RPMI7951 (cell line): ENCODE measurements at places on chromosomes 2 and 18. TPM values are rescaled to one million over a fixed set of nuclear protein-coding genes. Genes with fewer than 3 reads are reported as not detected.

DNA sequence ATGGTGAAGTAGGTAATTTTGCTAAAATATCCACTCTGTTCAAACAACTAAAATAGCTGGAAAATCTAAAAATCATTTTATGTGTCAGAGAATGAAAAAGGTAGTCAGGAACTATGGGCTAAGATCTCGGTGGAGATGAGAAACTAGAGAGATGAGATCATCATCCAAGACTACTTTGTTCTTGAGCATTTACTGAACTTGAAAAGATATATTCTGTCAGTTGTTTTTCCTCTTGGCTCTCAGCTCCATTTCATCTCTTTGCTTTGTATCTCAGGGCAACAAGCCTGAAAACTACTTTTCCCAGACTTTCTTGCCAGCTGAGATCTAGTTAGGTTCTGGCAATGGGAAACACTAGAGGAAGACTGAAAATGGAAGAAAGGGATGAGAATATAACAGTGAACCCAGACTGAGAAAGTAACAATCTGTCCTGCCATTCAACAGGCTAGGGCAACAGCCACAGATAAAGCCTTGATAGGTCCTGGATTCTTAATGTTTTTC is 346.2 kb upstream of the MEX3C start:
- DNase-seq: no peak

GRCh38 chr18:55406451-55406991 is 181.5 kb downstream of the TCF4 start:
- DNase-seq: no peak

DNA sequence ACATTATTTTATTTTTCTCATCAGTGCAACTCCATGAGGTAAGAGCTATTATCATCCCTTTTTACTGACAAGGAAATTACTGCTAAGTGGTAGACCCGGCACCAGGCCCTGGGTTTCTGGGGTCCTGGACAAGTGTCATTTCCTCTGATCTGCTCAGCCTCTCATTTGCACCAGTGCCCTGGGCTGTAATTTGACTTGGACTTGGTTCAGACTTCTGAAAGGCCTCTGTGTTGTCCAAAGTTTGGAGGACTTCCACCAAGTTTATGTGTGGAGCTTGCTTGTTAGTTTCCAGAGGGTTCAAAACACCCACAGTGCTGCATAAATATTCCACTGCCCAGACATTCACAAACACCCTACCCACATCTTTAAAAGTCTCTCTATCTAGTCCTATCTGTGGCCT is 44.0 kb upstream of the PPP1CB start:
- peak; percentile 32 for DNase-seq

The IGFBP2 gene
- total RNA-seq: 3.5 and 6.4 TPM in 2 replicates

DNA sequence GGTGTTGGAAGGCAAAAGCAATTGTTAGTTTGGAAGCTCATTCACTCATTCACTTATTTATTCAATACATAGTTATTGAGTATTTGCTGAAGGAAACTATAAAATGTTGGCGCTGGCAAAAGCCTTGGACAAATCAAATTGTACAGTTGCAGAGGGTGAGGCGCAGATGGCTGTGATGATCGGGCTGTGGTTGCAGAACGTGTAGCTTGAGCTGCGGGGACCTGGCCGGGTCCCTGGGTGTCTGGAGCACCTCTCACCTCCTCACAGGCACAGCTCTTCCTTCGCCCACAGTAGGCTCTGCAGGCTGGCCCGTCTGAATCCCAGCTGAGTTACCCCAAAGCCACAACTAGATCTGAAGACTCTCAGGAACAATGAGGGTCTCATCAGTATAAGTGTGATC is 72.7 kb downstream of the LDLRAD4 start:
- DNase-seq: no peak

The IL37 gene
- total RNA-seq: 0.36 and 0.49 TPM in 2 replicates

DNA sequence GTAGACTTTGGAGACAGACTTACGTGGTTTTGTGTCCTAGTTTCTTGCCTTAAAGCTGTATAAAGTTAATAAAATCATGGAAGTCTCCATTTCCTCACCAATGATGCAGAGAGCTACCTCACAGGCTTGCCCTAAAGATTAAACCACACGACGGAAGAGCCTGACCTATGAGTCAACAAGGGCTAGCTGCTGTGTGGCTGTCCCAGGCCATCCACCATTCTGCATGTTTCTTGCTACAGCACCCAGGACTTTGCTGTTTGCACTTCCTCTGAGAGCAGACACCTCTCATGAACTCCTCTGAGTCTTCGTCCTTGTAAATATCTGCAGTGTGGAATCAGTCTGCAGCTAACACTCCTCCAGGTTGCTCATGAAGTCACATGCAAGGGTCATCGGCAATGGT is 160.0 kb upstream of the TRIB2 start:
- DNase-seq: peak; percentile 93

GRCh38 chr2:197944416-197945096 is 140.2 kb downstream of the PLCL1 start:
- no peak for DNase-seq

DNA sequence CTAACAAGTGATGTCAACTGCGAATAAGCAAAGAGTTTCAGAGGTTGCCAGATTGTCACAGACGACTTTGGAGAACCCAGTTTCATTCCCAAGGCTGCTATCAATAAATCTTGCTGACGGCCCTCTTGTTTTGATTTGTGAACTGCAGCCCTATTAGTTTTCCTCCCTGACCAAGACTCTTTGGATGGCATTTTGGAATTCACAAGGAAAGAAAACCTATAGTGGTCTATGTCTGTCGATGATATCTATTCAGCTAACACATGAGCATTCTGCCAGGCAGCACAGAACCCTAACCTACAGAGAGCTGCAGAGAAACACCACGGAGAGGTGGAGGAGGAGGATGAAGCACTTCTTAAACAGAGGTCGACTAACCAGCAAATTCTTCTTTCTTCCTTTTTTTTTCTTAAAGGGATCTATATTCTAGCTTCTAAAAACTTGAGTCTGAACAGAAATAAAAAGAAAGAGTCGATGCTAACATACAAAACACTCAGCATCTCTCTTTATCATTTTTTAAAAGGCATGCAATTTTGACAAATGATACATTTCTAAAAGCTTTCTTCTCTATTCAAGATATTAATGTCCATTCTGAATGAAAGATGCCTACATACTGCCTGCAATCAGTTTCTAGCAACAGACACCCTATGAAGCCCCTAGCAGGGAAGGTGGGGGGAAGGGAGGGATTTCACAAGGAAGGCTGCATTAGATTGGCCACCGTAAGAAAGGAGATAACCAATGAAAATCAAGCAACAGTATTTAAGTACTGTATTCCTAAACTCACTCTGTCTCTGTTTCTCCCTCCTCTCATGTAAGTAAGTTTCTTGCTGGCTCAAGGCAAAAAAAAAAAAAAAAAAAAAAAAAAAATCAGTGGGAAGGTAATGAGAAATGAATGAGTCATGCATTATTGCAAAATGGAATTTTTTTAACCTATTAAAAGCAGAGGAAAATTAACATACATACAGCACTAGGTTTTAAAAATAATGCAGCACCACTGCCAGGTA is 83.0 kb upstream of the CHRNA1 start:
- peak; percentile 93 for DNase-seq

- no peak for DNase-seq
Observed at GRCh38 chr2:227761740-227762476, 16.2 kb downstream of the SCYGR8 start.

The FAM110C gene
- not detected in 2 replicates for total RNA-seq

DNA sequence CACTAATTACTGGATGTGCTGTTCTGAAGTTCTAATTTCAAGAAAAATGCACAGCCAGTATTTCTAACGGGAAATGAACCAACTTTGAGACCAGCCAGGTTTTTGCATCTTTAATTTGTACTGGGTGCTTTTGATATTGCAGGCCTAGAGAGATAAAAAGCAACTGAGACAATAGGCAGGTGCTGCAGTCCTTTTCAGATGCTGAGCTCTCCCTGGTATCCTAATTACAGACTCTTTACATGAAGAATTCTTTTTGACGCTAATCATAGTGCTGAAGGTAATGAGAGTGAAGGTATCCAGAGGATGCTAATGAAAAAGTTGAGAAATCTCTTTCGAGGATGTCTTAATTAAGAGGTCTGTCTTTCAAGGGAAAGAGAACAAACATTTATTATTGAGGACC is 85.1 kb downstream of the SERPINB8 start:
- no peak for DNase-seq

GRCh38 chr2:65775839-65776238 is 343.4 kb upstream of the SPRED2 start:
- DNase-seq: no peak
